Urinary bladder (tissue), 4 donors: ENCODE measurements at places on chromosomes 5 and 9. TPM values are rescaled to one million over a fixed set of nuclear protein-coding genes. Genes with fewer than 3 reads are reported as not detected.

Gene KCNIP1
- 0.22 TPM for polyA plus RNA-seq

Gene SLC34A3
- 0.05 TPM for polyA plus RNA-seq

- no peak for DNase-seq
Measured at GRCh38 chr9:80320480-80320879, 748.7 kb downstream of the TLE4 start.

DNA sequence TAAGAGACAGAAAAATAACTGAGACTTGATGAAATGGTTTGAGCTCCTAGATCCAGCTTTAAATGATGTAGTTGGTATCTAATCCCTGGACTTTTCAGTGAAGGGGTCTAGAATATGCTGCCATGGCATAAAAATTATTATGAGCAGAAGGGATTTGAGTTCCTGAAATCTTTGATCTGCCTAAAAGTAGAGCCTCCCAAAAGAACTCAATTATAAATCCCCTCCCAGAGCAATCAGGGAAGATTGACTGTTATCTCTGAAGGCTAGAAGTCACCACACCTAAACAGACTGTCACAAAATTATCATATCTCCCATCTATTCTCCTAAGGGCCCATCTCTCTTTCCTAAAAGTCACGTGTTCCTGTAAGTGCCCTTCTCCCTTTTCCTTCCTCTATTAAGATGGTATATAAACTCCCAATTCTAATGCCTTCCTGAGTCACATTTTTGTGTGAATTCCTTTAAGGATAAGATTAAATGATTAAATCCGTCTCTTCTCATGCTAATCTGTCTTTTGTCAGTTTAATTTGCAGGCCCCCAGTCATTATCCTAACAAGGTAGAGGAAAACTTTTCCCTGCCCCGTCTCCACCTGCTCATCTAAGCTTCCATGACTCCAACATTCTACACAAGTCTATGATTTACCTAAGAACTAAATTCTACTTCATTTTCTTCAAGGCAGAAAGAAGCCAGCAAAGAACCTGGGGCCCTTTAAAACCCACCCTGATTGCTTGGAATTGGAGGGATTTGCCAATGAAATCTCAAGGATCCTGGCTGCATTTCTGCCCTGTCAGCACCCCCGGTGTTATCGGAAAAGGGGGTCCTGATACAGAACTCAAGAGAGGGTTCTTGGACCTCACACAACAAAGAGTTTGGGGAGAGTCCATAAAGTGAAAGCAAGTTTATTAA lies 47.1 kb upstream of the PWWP2A start:
- DNase-seq, result no peak

GRCh38 chr9:136376457-136376856 lies 3.0 kb upstream of the CARD9 start:
- DNase-seq, result no peak

Gene SPINK7
- polyA plus RNA-seq, result not detected

DNA sequence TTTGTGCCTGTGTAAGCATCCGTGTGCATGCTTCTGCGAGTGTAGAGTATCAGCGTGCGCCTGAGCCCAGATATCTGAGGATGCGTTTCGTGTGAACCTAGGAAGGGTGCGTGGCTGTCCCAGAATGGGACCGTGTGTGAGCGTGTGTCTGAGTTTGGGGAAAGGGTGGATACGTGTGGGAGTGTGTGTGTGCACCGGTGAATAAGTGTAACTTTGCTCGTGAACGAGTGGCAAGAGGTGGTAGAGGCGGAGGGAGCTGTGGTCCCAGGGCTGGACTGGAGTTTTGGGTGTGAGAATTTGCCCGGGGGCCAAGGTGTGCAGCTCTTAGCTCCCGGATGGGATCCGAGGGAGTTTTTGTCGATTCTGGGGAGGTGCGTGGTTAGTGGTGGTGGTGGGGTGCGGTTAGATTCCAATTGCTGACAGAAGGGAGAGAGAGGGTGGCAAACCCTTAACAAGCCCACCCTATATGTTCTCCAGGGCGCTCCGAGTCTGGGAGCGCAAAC lies 686 bp upstream of the COL27A1 start:
- no peak for DNase-seq

- no peak for DNase-seq
Measured at GRCh38 chr5:73747696-73748380, 121.8 kb downstream of the ARHGEF28 start.

Gene TLR4
- 5.6 TPM for polyA plus RNA-seq

GRCh38 chr5:104080646-104081175 lies 518.1 kb upstream of the NUDT12 start:
- DNase-seq, result no peak

Gene MORN5
- polyA plus RNA-seq, result 22.9 TPM

Gene PTPRD
- 7.3 TPM for polyA plus RNA-seq

Gene FGFR4
- 12.8 TPM for polyA plus RNA-seq

GRCh38 chr5:10567781-10568321 lies 4.0 kb downstream of the ANKRD33B start:
- no peak for DNase-seq

DNA sequence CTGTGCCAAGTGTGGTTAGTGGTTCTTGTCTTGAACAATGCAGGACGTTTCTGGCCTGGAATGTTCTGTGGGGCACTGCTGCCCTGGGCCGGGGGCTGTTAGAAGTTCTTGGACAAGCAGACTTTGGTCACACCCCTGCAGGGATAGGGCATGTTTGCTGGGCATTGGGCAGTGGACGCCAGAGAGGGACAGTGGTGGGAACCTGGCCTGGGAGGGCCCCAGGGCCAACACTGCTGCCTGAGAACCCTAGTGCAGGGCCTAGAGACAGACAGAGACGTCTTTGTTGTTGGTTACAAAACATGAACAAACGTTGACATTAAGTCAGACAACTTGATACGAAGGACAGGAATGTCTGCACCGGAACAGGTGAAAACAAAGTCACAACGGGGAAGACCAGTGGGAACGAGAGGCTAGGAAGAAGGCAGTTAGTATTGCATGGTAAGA lies 57.0 kb downstream of the WNK2 start:
- no peak for DNase-seq

- DNase-seq, result no peak
Measured at GRCh38 chr5:14676320-14676719, 11.8 kb downstream of the OTULIN start.

Gene ADRB2
- polyA plus RNA-seq, result 1.6 TPM

DNA sequence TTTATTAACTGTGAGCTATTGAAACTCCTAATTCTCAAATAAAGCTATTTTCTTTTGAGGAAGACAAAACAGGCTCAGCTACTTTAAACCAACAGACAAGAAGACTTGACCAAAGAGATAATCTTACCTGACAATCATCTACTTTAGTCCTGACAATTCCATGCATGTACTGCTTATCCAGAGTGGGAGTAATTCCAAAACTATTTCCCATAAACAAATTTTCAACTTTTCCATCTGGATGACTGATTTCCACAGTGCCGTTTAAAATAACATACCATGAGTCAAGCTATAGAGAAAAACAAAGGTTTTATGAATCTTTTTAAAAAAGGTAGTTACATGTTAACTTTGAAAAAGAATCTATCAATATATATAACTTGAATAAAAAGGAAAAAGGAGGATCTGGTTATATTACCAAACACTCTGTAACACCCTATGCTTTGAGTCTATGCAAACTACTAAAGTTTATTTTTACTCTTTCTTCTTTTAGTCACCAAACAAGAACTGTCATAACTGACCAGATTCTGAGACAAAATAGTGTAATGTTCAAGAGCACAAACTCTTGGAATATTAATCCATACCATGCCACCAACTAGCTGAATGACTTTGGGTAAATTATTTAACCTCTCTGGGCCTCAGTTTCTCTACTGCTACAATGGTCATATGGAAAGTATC lies 129.7 kb downstream of the RAPGEF6 start:
- DNase-seq, result no peak

GRCh38 chr5:24598956-24599355 lies 45.8 kb downstream of the CDH10 start:
- no peak for DNase-seq

- DNase-seq, result no peak
Measured at GRCh38 chr5:42876375-42876844, 64.7 kb upstream of the SELENOP start.

GRCh38 chr9:117488659-117489058 lies 73.8 kb upstream of the ASTN2 start:
- DNase-seq, result no peak

GRCh38 chr5:129245489-129245888 lies 150.9 kb downstream of the ISOC1 start:
- DNase-seq, result no peak

- no peak for DNase-seq
Measured at GRCh38 chr5:168156170-168156569, 135.3 kb upstream of the WWC1 start.

Gene DPH7
- polyA plus RNA-seq, result 28.8 TPM

Gene CTXN3
- polyA plus RNA-seq, result 0.06 TPM

Gene C9orf50
- 0.28 TPM for polyA plus RNA-seq
